ENCODE measurements at places on chromosomes 7 and 10.

GRCh38 chr7:41297166-41297565, 405.7 kb downstream of the INHBA start:
- DNase-seq = no peak

- no peak for DNase-seq
Observed at GRCh38 chr10:123538401-123539320, 127.5 kb upstream of the GPR26 start.

- DNase-seq = no peak
Observed at GRCh38 chr10:77463499-77463898, 174.1 kb downstream of the KCNMA1 start.

- DNase-seq = no peak
Observed at GRCh38 chr10:127464561-127464960, 84.5 kb upstream of the NPS start.

DNA sequence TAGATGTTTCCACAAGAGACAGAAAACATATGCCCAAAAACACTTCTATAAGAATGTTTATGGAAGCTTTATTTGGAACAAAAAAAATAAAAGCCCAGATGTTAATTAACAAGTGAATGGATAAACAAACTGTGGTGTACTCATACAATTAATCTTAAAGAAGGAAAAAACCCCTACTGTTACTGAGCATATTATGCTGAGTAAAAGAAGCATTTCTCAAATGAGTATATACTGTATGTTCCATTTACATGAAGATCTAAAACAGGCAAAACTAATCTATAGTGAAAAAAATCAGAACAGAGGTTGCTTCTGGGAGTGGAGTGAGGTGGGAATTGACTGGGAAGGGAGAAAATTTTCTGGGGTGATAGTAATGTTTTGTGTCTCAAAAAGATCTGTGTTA, 15.5 kb upstream of the ANK3 start:
- no peak for DNase-seq

All from RCC 7860 (cell line).